NCI-H1105 treated with DMSO at 0.1 percent for 48 hours (cell line): ENCODE measurements at places on chromosomes 7 and 10.

- no peak for DNase-seq
Observed at GRCh38 chr10:71486484-71487114, 89.9 kb downstream of the CDH23 start.

DNA sequence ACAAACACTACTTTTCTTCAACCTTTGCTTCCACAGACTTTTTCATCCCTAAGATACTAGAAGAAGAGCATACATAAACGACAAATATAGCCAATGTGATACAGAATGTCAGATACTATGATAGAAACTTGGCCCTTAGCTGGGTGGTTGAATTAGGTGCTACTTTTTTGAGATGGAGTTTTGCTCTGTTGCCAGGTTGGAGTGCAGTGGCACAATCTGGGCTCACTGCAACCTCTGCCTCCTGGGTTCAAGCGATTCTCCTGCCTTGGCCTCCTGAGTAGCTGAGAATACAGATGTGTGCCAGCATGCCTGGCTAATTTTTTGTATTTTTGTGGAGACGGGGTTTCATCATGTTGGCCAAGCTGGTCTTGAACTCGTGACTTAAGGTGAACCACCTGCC is 3.5 kb downstream of the PPIA start:
- no peak for DNase-seq

- DNase-seq: no peak
Observed at GRCh38 chr10:43648095-43648397, 635 bp downstream of the ZNF32 start.

DNA sequence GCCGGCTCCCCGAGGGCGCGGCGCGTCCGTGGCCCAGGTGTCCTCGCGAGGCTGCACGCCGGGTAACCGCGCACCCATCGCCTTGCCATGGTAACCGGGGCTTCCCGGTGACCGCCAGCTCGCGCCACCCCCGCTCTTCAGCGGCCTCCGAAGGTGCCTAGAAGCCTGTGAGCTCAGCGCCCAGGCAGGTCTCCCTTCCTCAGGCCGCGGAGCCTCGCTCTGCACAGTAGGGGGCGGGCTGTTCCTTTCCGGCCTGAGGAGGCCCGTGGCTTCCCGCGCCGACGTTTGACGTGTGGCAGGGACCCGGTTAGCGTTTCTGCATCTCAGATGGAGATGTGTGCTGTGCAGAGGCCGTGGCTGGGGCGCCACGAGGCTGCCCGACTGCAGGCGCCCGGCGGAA is 117.1 kb downstream of the DYNC2I1 start:
- no peak for DNase-seq

GRCh38 chr10:89857431-89858042 is 156.1 kb downstream of the KIF20B start:
- no peak for DNase-seq

- no peak for DNase-seq
Observed at GRCh38 chr10:88911116-88911515, 31.1 kb downstream of the STAMBPL1 start.

DNA sequence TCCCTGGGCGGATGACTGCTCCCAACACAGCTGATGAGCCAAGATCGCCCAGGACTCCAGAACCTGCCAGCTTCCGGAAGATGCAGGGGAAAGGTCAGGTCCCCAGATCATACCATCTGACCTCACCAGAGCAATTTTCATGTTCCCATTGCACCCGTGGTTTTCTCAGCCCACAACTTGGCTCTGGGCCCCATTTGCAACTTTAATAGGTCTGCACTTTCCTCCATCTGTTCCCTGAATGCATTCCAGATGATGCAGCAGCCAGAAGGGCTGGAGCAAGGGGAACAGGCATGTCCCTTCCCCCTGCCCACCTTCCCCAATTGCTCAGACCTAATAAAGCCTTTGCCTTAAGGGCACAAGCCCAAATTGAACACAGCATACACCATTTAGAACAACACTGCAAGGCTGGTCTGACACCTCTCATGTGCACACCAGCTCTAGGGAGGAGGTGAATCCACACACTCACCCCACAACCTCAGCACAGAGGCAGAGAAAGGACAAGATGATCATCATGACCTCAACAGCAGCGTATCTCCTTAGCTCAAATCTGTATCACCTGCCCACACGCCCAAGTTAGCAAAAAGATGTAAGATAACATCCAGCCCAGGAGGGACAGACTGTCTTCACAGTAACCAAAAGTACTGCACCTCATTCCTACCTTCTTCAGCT is 87.5 kb downstream of the PLXNA4 start:
- no peak for DNase-seq

- DNase-seq: no peak
Observed at GRCh38 chr7:17843041-17843440, 97.3 kb downstream of the SNX13 start.

DNA sequence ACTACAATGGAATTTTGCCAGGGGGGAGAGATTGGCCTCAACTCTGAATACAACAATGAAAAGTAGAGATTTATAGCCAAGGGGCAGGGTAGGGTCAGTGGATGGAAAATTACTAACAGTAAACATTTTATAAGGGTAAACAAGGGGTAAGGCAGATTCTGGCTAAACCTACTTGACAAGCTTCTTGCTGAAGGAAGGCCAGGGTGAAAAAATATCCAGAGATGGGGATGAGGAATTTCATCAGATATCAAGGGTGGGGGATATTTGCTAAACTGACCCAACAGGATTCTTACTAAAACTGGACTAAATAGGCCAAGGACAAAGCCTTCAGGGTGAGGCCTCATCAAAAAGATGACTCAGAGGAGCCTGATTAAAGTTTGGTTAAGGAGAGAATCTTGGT is 156.3 kb downstream of the RTKN2 start:
- no peak for DNase-seq

DNA sequence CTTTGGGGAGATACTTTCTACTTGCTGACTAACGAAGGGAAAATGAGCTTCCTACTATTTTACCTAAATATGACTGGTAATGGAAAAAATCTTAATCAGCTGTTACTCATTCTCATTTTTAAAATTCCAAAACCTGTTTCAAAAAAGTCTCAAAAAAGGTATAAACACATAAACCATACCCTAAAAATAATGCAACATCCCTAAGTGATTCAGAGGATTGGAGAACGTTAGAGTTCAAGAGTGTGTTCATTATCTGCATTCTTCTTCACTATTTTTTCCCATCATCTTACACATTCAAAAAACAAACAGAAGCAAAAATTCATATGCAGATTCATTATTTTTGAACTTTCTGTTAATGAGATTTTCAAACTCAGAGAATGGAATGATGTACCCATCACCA is 150.4 kb upstream of the GNAI1 start:
- no peak for DNase-seq

GRCh38 chr7:137086896-137087295 is 218.4 kb downstream of the CHRM2 start:
- no peak for DNase-seq
